ENCODE measurements at places on chromosomes 6 and 20. TPM values are rescaled to one million over a fixed set of nuclear protein-coding genes. Genes with fewer than 3 reads are reported as not detected.
A peak's percentile ranks its signal among the peaks of the same experiment; 100 is the strongest.

The RBPJL gene
- polyA plus RNA-seq: not detected

The CST4 gene
- polyA plus RNA-seq: not detected

The ENPP5 gene
- 10.2 TPM for polyA plus RNA-seq

The OPRM1 gene
- polyA plus RNA-seq: 0.16 TPM

The CDH22 gene
- 0.06 TPM for polyA plus RNA-seq

The PNLDC1 gene
- polyA plus RNA-seq: 0.12 TPM

GRCh38 chr6:38221251-38221650 lies 401.7 kb downstream of the ZFAND3 start:
- no peak for DNase-seq

DNA sequence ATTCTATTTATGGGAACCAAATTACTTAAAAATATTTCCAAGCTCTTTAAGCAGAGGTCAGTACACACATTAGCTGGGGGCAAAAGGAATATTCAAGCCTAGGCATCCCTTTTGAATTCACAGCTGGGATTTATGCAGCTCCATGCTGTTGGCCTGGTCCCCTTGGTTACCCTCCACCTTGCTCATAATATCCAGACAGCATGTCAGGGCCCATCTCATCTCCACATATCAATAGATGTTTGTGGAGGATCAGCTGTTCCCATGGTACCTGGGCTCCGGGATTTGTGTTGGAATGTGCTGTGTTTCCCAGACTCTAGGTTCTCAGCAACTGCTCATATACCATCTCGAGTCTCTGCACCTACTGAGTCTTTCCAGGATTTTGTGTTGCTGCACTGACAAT lies 534.8 kb downstream of the BMP2 start:
- DNase-seq: no peak

DNA sequence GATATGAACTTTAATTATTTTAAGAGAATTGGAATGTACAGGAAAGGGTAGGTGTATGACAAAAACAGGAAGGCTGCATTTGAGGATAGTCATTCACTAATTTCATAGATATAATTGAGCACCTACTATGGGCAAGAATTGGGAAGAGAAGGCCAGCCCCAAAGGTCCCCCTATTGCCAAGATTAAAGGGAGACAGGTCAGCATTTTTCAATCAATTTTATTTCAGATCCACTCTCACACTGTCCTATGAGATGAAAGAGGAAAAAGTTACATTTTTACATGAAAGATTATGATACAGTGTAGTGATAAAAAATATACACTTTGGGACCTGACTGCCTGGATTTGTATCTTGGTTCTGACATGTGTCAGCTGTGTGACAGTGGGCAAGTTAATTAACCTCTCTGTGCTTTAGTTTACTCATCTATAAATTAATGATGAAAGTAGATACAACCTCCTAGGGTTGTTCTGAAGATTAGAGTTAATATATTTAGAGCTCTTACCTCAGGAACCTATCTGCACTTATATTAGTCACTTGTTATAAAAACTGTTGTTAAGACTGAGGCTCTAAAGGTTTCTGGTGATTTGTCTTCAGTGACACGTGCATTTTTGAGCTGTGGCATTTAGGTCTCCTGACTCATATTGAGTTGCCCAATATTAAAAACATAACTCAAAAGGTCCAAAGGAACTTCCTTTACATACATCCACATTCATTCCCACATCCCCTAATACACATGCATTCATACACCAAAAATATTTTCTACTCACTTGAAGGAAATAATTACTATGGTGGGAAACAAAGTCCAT lies 45.7 kb downstream of the SCGN start:
- DNase-seq: no peak

DNA sequence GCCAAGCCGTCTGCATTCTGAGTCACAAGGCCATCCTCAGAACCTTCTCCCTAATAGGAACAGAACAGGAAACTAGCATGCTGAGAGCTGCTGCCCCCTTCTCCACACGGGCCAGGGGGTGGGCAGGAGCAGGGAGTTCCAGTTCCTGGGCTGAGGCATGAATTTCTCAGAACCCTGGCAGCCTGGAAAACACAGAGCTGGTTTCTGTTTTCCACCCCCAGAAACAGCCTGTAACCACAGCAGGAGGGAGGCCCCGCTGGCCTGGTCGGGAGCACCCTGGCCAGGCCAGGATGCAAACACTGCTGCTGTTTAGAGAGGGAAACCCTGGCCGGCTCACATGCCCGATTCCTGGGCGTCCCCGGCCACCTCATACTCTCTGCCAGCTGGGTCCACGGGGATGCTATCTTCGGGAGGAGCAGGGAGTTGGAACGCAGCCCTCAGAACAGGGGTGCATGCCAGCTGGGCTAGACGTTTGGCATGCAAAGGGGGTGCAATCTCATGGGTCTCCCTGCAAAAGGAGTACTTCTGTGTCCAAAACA lies 130.1 kb downstream of the NFATC2 start:
- no peak for DNase-seq

DNA sequence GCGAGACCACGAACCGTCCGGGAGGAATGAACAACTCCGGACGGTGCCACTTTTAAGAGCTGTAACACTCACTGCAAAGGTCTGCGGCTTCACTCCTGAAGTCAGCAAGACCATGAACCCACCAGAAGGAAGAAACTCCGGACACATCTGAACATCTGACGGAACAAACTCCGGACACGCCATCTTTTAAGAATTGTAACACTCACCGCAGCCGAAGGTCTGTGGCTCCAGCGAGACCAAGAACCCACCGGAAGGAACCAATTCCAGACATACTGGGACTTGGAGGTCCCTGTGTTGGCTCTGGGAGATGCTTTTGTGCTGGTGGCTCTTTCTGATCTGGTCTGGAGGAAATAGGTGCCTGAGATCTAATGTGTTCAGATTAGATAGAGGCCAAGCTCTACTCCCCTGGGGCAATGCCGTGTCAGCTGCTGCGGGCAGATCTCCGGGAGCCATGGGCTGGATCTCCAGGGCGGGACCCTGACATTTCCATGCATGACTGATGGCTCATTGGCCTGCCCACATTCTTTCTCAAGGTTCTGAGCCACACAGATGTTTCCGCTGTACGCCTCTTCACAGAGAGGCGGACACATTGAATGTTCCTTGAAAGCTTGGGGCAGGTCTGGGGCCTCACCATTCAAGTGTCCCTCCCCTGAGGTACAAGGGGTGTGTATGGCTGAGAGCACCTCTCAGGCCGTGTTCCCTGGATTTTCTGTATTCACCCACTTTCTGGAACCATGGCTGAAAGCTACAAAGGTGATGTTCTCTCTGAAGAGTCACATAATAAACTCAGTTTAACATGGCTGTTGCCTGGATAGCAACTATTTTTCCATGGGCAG lies 29.3 kb downstream of the GMPR start:
- DNase-seq: no peak

GRCh38 chr20:59774921-59775686 lies 158.3 kb downstream of the SYCP2 start:
- no peak for DNase-seq

DNA sequence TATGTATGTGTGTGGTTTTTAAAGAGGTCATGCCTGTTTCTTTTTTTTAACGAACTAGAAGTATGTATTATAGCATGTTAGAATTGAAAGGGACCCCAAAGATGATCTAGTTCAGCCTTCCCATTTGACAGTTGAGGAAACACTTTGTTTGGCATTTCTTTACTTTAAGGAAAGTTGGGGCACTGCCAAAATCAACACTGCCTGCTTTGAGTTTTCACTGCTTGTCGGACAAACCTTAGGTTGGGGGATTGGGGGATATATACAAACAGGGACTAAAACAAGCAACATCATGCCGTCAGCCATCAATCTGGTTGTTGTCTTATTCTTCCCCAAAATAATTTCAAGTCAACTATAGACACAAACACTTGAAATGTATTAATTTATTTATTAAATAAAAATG lies 14.1 kb upstream of the CALHM6 start:
- DNase-seq: no peak

- DNase-seq: no peak
Observed at GRCh38 chr6:130143709-130144108, 79.0 kb downstream of the SAMD3 start.

DNA sequence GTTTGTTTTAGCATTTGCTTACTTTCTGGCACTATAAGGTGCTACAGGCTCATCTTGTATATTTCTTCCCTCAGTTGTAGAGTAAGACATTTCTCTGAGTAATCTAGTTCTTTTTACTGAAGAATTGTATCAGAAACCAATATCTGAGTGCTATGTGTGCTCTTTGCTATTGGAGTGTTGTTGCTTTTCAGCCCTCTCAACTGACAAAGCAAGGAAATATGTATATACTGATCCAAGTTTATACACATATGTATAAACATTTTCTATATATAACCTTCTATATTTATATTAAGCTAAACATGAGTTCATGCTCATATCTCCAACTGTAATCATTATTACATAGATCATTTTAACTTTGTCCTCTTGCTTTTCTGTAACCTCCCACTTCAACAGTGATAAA lies 405.7 kb downstream of the RFPL4B start:
- no peak for DNase-seq

DNA sequence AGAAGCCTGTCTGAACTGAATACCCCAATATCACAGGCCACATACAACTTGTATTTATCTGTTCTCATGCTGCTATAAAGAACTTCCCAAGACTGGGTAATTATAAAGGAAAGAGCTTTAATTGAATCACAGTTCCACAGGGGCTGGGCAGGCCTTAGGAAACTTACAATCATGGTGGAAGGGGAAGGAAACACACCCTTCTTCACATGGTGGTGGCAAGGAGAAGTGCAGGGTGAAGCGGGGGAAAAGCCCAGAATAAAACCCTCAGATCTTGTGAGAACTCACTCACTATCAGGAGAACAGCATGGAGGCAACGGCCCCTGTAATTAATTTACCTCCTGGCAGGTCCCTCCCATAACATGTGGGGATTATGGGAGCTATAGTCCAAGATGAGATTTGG lies 50.3 kb upstream of the FNDC1 start:
- DNase-seq: no peak

GRCh38 chr6:114874410-114874809 lies 531.6 kb upstream of the HS3ST5 start:
- DNase-seq: no peak

DNA sequence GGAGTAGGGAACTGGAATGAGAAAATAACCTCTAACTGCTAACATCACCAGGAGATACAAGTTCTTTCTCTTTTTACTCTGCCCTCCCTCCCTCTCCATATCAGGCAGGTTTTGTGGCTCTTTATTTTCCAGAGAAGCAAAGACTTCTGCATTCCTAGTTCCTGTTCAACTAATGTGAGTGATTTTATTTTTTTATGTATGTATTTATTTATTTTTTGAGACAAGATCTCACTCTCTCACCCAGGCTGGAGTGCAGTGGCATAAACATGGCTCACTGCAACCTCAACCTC lies 6.0 kb upstream of the IER3 start:
- no peak for DNase-seq

DNA sequence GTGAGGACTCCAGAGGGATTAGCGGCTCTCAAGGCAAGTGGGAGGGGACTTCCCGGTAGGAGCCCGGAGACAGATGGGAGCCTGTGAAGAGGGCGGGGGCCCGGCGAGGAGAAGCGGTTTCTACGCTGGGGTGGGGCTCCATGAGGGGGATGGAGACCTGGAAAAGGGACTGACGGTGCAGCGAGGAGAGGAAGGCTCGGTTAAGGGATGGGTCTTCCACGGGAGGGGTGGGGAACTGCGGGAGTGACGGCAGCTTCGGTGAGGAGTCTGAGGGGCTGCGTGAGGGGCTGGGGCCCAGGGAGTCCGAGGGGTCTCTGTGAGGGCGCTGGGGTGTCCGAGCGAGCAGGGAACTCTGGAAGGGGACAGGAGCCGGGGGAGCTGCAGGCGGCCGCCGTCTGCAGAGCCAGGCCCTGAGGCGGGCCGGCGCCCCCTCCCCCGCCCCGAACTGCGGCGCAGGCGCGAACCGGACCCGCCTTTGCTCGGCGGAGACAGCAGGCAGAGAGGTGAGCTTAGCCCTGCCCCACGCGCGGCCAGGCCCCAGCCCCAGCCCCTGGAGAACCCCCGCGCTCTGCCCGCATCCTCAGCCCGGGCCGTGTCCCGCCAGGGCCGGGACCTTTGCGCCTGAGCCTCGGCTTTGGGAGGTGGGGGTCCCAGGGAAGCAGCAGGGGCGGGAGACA lies at the start of gene NRSN2:
Gene NRSN2 (plus strand): TSS at position 472 of the 677 bp plus-strand sequence. CDS start 2,533 bp downstream, outside the sequence.
- peak; percentile 62 for DNase-seq

DNA sequence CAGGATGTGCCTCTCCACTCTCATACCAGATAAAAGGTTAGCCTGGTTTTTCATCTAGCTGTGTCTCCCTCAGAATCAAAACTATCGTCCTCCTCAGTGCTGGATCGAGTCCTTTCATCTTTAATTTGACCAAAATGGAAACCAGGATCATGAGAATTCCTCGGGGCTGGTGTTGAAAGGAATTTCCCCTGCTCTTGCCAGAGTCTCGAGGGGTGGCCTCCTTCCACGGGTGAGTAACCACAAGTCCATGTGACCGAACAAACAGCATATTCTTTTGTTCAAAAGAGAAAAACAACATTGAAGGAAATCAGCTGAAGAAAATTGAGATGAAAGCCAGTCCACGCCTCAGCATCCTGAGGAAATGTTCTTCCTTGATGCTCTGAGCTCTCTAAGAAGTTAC lies 165.9 kb upstream of the CDYL start:
- no peak for DNase-seq

DNA sequence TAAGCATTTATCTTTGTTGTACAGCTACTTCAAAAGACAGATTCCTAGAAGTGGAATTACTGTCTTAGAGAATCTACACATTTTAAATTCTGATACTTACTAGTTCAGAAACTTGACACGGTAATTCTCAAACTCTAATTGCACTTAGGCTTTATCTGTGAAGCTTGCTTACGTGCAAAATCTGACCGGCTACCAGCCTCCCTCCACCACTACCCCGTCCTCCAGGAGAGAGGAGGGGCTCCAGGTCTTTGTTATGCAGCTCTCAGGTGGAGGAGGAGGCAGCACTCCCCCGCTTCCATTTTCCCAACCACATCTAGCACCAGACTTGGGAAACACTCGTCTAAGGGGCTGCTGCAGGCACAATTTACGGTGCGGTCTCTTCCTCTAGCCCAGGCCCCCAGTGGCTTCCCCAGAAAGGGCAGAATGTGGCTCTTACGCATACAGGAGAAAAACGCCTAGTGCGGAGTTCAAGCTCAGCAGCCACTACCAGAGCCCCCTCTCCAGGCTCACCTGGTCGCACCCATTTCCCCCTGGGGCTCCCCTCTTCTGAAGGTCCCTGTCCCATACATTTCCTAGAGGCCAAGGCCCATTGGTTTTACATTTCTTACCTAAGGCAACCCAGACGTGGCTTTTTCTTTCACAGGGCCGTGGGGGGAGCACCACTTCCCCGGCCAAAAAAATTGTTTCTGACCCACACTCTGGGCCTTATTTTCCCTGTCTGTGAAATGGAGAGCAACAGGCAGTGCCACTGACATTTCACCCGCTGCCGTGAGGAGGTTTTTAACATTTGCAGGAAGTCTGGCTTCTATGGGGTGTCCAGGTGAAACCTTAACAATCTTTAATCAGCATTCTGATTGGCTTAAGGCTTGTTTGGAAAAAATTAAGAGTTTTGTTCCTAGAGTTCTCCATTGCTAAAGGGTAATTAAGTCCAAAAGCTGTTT lies 1.6 kb upstream of the TGIF2 start:
- peak; percentile 30 for DNase-seq

All from right lung (tissue), 10 donors.